ENCODE measurements at places on chromosomes 1 and 21.

DNA sequence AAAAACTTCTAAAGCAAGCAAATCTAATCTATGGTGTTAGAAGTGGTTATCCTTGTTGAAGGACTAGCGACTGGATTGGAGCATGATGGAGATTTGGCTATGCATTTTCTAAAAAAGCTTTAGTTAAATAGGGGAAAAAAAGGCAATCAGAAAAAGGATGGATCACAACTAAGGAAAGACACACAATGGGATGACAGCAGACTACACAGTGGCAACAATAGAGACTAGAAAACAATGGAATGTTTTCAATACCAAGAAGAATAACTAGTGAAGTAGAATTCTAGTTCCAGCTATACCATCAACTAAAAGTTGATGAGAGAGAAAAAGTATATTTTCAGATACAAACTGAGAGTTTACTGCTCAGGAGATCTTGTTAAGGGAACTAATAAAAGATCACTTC lies 605.8 kb downstream of the PTPRU start:
- DNase-seq: no peak

GRCh38 chr1:24955161-24955560 lies 25.1 kb upstream of the RUNX3 start:
- peak; percentile 85 for DNase-seq

DNA sequence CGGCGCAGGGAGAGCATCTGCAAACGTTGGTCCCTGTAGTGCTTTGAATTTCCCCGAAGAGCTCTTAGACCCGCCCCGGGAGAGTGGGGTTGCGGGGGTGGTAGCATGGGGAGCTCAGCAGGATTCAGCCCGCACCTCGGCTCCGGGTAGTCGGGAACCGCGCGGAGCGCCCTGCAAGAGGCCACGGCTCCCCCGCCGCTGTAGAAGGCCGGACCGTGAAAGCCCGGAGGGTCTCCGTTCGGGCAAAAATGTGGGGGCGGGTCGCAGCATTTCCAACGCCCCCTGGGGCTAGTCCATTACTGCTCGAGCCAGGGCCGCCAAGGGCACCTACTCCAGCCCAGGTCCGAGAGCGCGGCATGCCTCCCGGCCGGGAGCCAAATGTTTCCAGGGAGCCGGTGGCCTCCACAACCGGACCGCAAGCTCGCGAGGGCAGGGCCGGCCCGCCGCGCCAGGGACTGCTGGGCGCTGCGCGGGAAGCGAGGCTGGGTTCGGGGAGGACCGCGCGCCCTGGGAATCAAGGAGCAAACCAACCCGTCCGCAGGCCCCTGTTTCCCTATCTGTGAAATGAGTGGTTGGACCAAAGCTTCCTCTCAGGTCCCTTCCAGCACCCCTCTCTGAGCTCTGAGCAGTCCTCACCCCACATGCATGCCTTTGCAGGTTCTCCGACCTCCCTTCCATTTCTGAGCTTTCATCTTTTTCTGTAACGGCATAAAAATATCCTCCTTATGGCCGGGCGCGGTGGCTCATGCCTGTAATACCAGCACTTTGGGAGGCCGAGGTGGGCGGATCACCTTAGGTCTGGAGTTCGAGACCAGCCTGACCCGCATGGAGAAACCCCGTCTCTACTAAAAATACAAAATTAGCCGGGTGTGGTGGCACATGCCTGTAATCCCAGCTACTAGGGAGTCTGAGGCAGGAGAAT lies 775 bp upstream of the TMEM63A start:
- peak; percentile 67 for DNase-seq

DNA sequence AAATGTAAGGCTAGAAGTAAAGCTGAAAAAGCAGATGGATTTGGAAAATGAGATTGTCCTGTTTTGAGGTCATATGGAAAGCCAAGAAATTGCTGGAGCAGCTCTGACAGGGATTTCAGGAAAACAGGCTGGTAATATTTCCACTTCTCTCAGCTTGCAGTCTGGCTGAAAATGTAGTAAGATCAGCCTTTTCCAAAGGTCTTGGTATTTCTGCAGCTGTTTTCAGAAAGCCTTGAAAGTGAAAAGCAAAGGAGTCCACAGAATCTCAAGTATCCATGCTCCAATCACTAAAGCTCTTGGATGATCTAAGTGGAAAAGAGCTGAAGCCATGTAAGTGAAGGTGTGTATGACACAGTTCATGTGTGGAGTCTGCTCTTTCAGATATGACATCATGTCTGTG lies 41.6 kb upstream of the APOBEC4 start:
- no peak for DNase-seq
